ENCODE measurements at places on chromosomes 7 and 10.

DNA sequence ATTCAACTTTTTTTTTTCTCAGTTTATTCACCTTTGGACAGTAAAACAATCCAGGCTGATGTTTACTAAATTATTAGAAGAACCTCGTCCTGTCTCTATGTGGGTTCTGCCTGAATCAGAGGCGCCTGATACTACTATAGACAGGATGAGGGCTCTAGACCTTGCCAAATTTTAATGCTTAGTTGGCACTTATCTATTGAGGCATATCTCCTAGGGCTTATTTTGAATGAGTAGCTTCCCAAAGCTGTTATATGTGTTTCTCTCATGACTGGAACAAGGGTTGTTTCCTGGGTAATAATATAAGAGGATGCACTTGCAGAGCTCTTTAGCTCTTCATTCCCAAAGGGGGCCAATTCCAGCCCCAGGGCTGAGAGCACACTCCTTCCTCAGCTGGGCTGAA lies 23.6 kb downstream of the HECW1 start:
- no peak for DNase-seq

- DNase-seq, result no peak
These were observed 17.6 kb downstream of the STAM start for GRCh38 chr10:17661510-17661909.

DNA sequence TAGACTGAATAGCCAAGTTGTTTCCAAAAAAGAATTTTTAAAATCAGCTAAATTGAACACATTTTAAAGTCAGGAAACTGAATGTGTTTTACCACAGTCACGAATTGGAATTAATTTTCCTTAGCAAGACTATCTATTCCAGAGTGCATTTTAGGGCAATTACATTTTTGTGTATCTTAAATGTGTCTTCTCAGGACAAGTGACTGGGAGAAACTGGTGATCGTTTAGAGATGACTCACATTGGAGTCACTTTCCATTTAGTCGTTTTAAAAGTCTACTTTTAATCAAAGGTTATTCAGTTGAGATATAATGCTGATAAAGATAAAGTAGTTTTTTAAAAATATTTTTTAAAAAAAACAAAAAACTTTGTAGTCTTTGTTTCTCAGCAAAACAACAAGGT lies 191.7 kb upstream of the SLC26A5 start:
- DNase-seq, result no peak

DNA sequence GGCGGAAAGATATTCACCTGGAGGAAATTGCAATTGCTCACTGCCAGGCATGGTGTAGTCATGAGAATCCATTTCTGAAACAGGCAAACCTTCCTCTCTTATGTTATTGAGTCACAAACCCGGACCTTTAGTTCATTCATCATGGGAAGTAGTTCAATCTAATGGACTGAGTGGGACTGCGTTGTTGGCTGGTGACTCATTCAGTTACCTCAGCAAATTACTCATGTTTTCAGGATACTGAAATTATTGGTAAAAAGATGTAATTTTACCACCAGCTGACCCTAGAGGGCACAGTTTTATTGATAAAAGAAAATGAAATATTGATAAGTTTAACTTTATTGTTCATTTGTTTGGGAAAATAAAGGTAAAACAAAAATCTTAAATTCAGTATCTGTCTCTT lies 1194.4 kb upstream of the SORCS1 start:
- DNase-seq, result no peak

DNA sequence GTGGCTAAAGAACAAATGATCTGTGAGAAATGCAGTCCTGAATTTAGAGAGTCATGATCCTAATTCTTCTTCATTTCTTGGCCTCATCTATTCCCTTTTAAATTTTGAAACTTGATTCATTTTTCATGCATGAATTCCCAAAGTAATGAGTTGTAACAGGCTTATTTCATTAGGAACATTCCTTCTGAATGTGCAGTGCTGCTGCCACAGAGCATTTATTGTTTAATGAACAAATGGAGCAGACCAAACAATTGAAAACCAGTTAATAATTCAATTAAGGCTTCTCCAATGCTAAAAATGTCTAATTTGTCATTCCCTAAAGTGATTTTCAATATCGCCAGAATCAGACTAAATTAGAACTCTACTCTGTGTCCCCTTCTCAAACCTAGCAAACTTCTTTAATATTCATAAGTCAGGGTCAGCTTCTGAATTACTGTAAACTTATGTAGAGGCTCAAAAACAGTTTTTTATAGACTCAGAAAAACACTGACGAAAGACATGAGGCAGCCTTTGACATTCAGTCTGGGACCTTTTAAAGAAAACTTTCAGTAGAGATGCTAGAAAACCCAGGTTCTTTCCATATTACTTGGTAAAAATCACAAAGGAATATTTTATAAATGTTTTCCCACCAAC lies 14.5 kb downstream of the LSMEM1 start:
- DNase-seq, result no peak

GRCh38 chr10:126350216-126350992 lies 37.9 kb downstream of the ADAM12 start:
- DNase-seq, result no peak

DNA sequence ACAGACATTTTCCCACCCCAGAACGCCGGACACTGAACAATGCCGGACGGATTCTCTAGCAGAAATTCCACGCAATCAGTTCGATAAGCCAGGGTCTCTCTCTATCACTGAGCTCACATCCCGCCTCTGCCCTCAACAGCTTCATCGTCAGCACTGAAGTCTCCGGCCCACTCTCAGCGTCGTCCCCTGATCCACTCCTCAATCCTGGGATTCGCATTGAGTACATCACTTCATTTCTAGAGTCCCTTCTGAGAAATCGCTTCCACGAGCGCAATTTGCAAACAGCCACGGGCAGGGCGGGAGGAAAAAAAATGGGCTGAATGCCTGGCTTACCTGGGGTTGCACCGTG lies 365 bp downstream of the YME1L1 start:
- DNase-seq, result no peak
